ENCODE measurements at places on chromosomes 1 and 21. TPM values are rescaled to one million over a fixed set of nuclear protein-coding genes. Genes with fewer than 3 reads are reported as not detected.

Gene PKP1
- not detected for total RNA-seq

Gene SIPA1L2
- total RNA-seq = 103 TPM

Gene THEM5
- 0.24 TPM for total RNA-seq

Gene IPP
- total RNA-seq = 12.2 TPM

Gene ZNF695
- 0.28 TPM for total RNA-seq

Gene PDPN
- total RNA-seq = 16.9 TPM

Gene FCMR
- 1.7 TPM for total RNA-seq

Gene CSF3R
- 6.7 TPM for total RNA-seq

Gene MXRA8
- 35.2 TPM for total RNA-seq

Gene SAMSN1
- 4.6 TPM for total RNA-seq

Gene PAX7
- not detected for total RNA-seq

Gene TXNIP
- total RNA-seq = 548 TPM

Gene PTGER3
- 1.0 TPM for total RNA-seq

Gene KCNJ9
- total RNA-seq = not detected

Gene SLAMF6
- total RNA-seq = 0.66 TPM

Gene SPATA46
- total RNA-seq = not detected

Gene NID1
- total RNA-seq = 107 TPM

Gene SLC2A5
- 0.93 TPM for total RNA-seq

Gene ECE1
- total RNA-seq = 119 TPM

Gene SELE
- total RNA-seq = 0.31 TPM

Gene MYCL
- total RNA-seq = 0.51 TPM

Gene DAB1
- 8.7 TPM for total RNA-seq

Gene SHISA4
- total RNA-seq = 96.6 TPM

Gene S100A3
- total RNA-seq = 0.54 TPM

Gene NOTCH2NLA
- 11.6 TPM for total RNA-seq

Gene SIM2
- total RNA-seq = not detected

Gene LCE3D
- not detected for total RNA-seq

Data from right cardiac atrium (tissue), 5 donors.